MV-4-11 (cell line): ENCODE measurements at places on chromosomes 11 and 22.
A peak's percentile ranks its signal among the peaks of the same experiment; 100 is the strongest.

DNA sequence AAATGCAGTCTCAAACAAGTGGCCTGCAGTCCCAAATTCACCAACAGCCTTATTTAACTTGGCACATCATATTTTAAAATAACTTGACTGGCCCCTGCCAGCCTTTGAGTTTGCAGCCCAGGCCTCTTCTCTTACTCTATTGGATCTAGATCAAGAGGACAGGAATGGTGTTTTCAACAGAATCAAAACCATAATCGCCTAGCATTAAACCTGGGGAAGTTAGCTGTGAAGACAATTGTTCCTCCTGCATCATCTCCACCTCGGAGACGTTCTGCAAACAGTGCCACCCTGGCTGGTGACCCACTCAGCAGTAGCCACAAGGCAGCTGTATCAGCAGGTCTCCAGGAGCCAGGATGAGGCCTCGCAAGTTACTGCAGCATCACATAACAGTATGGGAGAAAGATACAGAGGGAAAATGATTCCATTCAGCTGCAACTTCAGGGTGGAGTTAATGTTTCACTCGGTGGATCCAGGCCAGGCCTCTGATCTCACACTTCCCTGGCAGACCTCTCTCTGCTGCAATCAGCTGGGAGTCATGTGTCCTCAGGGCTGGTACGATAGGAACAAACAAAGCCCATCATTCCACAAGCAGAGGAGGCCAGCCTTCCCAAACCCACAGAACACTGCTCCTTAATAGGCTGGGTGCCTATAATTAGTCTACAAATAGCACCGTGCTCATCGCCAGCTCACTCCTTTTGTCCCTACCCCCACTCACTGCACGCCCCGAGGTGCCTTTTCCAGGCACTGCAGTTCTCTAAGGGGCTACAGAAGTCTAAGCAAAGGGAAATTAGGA, 18.6 kb upstream of the SCN2B start:
- DNase-seq: no peak

GRCh38 chr22:35510481-35510934, 30.1 kb upstream of the RASD2 start:
- DNase-seq: peak; percentile 66

GRCh38 chr11:12876988-12877387, 132.1 kb upstream of the RASSF10 start:
- DNase-seq: no peak

GRCh38 chr11:134236834-134237556, 12.5 kb downstream of the VPS26B start:
- no peak for DNase-seq

GRCh38 chr11:65352783-65353182, 1.8 kb upstream of the TIGD3 start:
- DNase-seq: peak; percentile 67

GRCh38 chr11:77197626-77198320, 69.7 kb downstream of the MYO7A start:
- DNase-seq: no peak

DNA sequence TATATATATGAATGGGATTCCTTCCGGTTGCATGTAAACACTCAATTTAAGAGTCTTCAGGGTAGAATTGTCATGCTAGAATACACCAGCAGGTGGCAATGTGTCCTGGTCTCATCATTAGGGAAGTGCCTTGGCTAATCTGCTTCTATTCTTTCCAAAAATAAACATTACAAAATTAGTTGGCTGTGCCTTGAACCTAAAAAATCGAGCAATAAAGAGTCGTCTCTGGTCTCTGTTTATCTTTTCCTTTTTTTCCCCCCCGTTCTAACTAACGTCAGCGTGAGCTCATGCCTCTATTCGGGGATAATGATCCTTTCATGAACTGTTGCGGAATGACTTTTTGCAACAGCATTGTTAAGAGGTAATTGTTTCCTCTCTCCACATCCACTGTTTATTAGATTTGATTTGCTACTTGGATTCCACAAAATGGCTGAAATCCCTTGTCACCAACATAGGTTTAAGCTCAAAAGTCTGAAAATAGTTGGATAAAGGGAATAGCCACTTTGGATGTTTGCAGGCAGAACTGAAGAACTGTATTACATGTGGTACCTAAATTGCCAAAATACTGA, 1.2 kb upstream of the ARHGEF12 start:
- DNase-seq: peak; percentile 84

GRCh38 chr11:96207459-96208449, 135.2 kb downstream of the MAML2 start:
- DNase-seq: peak; percentile 65

DNA sequence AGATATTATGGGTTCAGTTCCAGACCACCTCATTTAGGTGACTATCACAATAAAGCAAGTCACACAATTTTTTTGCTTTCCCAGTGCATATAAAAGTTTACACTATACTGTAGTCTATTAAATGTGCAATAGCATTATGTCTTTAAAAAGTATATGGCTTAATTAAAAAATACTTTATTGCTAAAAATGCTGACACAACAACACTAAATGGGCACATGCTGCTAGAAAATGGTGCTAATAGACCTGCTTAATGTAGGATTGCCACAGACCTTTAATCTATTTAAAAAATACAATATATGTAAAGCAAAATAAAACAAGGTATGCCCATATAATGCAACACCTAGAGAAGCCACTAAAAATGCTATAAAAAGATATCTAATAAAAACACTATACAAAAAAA, 27.1 kb upstream of the OR5AK2 start:
- DNase-seq: no peak

- no peak for DNase-seq
Observed at GRCh38 chr11:36557991-36558390, 9.8 kb upstream of the RAG1 start.

GRCh38 chr11:86644291-86644690, 28.1 kb downstream of the ME3 start:
- peak; percentile 16 for DNase-seq

- no peak for DNase-seq
Observed at GRCh38 chr22:36048911-36049677, 20.5 kb upstream of the RBFOX2 start.

GRCh38 chr11:129376658-129377341, 1.2 kb downstream of the BARX2 start:
- DNase-seq: no peak

DNA sequence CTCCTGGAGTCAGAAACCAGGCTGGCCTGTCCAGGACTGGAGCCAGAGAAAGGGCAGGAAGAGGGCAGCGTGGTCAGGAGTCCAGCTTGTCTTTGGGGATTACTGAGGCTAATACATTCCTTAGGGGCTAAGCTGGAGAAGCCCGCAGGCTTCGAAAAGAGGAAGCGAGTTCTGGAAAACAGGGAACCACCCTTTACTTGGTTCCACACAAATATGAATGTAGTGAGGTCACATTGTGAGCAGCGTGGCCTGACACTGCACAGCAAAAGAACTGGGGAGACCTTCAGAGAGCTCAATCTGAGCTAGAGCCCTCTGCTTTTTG, 132.3 kb downstream of the CEP164 start:
- DNase-seq: peak; percentile 93

DNA sequence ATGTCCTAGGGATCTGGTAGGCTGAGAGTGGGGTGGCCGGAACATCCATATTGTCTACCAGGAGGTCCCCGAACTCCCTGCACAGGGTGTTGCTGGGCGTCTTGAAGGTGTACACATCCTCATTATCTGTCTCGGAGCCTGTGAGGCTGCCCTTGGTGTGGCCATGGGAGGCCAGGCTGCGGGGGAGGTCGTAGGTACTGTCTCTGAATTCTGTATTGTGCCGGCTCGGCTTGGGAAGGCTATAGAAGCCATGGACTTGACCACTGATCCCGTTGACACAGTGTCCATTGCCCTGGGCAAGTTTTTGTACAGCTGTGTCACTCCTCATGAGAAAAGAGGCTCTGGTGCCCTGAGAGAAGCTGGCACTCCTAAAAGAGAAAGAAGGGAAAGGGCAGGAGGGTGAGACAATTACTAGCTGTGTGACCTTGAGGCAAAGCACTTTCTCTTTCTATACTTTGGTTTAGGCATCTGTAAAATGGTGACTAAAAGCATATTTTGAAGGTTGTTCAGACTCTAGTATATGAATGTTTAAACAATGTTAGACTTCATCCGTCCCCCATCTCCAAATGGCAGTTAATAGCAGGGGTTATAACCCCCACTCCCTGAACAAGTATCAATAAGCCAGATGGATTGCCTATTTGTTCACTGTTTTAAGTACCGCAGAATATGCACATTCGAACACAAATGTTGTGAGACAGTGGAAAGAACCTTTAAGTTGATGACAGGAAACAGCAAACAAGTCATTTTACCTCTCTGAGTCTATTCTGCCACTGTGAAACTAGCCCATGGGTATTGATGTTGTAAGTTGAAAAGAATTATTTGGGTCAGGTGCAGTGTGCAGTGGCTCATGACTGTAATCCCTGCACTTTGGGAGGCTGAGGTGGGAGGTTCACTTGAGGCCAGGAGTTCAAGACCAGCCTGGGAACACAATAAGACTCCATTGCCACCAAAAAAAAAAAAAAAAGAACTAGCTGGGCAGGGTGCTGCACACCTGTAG, 38.3 kb downstream of the USP35 start:
- DNase-seq: no peak

- no peak for DNase-seq
Observed at GRCh38 chr11:132337819-132338416, 967.5 kb downstream of the NTM start.

DNA sequence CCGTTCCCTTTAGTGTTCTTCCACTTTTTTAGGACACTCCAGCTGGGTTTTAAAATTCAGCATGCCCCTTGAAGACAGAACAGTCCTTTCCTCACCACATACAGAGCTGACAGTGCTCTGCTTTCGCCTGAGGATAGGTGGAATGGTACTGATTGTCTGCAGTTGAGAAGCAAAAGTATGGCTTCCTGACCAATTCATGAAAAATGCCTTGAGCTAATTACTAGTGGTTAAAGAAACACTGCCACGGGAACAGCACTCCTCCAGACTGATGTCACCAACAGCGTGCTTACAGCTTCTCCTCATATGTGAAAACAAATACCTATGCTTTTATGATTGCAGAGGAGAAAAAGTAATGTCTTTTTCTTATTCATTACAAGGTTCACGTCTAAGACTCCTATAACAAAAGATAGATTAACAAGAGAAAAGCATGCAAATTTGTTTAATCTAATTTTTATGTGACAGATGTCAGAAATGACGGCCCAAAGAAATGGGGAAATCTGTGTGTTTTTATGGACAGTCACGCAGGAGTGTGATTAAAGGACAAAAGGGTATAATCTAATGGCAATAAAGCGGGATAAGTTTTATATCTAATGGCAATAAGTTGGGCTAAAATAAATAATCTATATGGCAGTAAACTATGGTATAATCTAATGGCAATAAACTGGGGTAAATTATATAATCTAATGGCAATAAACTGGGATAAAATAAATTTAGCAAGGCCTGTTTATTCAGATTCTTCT, 123.4 kb upstream of the ARHGAP42 start:
- DNase-seq: no peak

DNA sequence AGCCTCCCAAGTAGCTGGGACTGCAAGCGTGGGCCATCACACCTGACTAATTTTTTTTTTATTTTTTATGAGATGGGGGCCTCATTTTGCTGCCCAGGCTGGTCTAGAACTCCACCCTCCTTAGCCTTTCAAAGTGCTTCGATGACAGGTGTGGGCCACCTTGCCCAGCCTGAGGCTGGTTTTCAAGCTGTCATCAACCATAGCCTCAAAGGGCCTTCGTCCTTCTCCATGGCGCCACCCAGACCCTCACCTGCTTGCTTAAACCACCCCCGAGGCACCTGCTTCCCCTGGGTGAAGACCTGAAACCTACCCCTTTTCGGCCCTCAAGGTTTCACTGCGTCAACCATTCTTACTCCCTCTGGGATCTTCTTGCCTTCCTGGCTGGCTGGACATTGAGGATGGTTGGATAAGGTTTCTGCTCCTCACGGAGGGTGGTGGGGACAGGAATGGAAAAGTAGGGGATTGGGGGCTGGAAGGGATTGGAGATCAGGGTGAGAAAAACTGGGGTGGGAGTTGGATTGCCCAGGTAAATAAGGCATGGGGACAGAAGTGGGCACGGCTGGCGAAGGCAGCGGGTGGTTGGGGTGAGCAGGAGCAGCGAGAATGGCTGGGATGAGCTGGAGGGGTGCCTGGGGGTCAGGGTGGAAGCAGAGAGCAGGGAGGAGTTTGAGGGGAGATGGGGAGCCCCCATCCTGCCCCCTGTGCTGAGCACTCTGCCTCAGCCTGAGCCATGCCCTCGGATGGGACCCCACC, 2.8 kb upstream of the ACR start:
- DNase-seq: no peak

- DNase-seq: no peak
Observed at GRCh38 chr22:23801238-23801821, 14.6 kb downstream of the SMARCB1 start.

DNA sequence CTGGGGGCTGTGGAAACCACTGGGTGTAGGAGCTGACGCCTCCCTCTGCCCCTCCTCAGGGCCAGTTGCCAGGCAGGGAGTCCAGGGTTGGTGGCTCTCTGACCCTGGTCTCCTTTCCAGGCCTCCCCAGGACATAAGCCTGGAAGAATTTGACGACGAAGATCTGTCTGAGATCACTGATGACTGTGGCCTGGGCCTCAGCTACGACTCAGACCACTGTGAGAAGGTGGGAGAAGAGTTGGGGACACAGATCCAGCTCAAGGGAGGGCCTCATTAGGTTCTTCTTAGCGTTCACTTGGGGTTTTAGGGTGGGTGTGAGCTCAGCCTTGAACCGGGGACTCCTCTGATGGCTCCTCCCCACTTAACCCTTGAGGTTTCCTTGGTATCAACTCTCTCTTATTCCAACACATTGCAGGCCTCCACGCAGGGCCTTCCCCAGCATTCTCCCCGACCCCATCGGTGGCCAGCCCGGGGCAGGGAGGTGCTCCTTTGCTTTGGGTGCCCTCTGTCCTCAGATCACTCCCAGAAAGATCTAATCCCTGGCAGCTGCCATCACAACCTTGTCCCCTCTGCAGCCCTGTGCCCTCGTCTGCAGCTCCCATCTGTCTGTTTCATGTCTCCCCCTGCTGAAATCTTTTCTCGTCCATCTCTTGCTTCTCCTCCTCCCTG, 1.2 kb downstream of the MAPK8IP2 start:
- DNase-seq: no peak

- no peak for DNase-seq
Observed at GRCh38 chr22:33851240-33851639, 69.0 kb downstream of the LARGE1 start.

GRCh38 chr11:13098616-13099289, 89.6 kb downstream of the RASSF10 start:
- no peak for DNase-seq

DNA sequence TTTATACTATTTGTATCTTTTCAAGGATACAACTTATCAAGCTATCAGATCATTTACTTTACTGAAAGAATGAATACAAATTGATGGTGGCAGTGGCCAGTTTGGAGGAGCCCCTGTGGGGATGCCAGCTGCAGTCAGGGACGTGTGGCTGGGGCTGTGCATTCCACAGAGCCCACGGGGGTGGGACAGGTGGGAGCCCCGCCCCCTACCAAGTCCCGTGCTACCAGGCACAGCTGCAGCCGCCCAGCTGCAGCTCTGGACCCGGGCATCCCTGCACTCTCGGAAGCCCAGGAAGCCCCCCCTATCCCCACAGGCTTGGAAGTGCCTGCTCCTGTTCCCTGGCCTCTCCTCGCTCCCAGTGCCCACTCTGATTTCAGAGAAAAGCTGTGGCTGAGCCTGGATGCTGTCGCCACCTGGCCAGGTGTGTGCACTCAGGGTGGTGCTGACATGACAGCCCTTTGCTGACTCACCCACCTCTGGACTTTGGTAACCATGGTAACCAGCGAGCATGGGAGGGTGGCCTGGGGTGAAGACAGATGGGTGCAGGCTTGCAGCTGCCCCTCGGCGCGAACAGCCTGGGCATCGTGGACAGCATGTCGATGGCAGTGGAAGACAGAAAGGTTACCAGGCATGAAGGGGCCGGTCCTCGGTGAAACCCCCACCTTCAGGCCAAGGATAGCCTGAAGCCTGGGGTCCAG, 138.1 kb downstream of the SBF2 start:
- no peak for DNase-seq
